Activated naive CD4-positive, alpha-beta T cell treated with anti-CD3 and anti-CD28 coated beads for 36 hours (primary cell): ENCODE measurements at places on chromosomes 6 and 20. TPM values are rescaled to one million over a fixed set of nuclear protein-coding genes. Genes with fewer than 3 reads are reported as not detected.

- no peak for DNase-seq
- H3K36me3 ChIP-seq, result no peaks in the 10 kb centered on the region
- H3K27me3 ChIP-seq, result no peaks in the 10 kb centered on the region
- H3K4me1 ChIP-seq, result no peaks in the 10 kb centered on the region
- no peak overlapping the region for H3K27ac ChIP-seq
Measured at GRCh38 chr6:10579803-10580202, 58.7 kb downstream of the GCNT2 start.

- no peaks in the 10 kb centered on the region for H3K4me1 ChIP-seq
- H3K36me3 ChIP-seq, result no peaks in the 10 kb centered on the region
- no peak overlapping the region for H3K27ac ChIP-seq
- DNase-seq, result no peak
- H3K27me3 ChIP-seq, result no peaks in the 10 kb centered on the region
Measured at GRCh38 chr20:60667641-60668040, 584.4 kb upstream of the CDH4 start.

GRCh38 chr20:50980071-50980681, 21.6 kb downstream of the MOCS3 start:
- H3K27ac ChIP-seq, result peak overlapping the region; percentile 19
- peaks cover 15% of the 10 kb centered on the region for H3K27me3 ChIP-seq
- H3K4me1 ChIP-seq, result peaks cover 15% of the 10 kb centered on the region
- no peak overlapping the region for H3K4me3 ChIP-seq

Gene TP53TG5
- 0.59 TPM for total RNA-seq

Gene SPATS1
- total RNA-seq, result not detected

Gene CRIP3
- 3.1 TPM for total RNA-seq

Gene NKAIN4
- not detected for total RNA-seq
